Smooth muscle cell of the coronary artery (primary cell): ENCODE measurements at places on chromosomes 2 and 18. TPM values are rescaled to one million over a fixed set of nuclear protein-coding genes. Genes with fewer than 3 reads are reported as not detected.

The GPR75 gene
- total RNA-seq, result 0.38 and 1.4 TPM in 2 replicates

The UGT1A1 gene
- not detected in 2 replicates for total RNA-seq

The NPAS2 gene
- 6.4 and 11.0 TPM in 2 replicates for total RNA-seq

The CCDC68 gene
- 1.1 and 2.2 TPM in 2 replicates for total RNA-seq

The PDE1A gene
- total RNA-seq, result 6.5 and 26.8 TPM in 2 replicates

The EML6 gene
- total RNA-seq, result 0.35 and 0.75 TPM in 2 replicates

The ALKAL2 gene
- not detected in 2 replicates for total RNA-seq

The IL36A gene
- total RNA-seq, result not detected in 2 replicates

The SPDYA gene
- 0.12 and 0.53 TPM in 2 replicates for total RNA-seq

The CFC1 gene
- not detected in 2 replicates for total RNA-seq

The DSG1 gene
- total RNA-seq, result not detected in 2 replicates

The DLX1 gene
- total RNA-seq, result 0.38 TPM in 1 of 2 replicates, not detected in the other

The TDRD15 gene
- not detected in 2 replicates for total RNA-seq

The FER1L5 gene
- total RNA-seq, result 0.30 and 0.70 TPM in 2 replicates

The ATOH8 gene
- 3.2 and 59.5 TPM in 2 replicates for total RNA-seq

The ADAM23 gene
- 1.3 and 2.4 TPM in 2 replicates for total RNA-seq

The RAX gene
- total RNA-seq, result not detected in 2 replicates

The PTPRN gene
- under 0.01 and 9.0 TPM in 2 replicates for total RNA-seq

The EFEMP1 gene
- total RNA-seq, result 2,454 and 4,421 TPM in 2 replicates

The ELOA2 gene
- total RNA-seq, result not detected in 2 replicates

The MCEE gene
- total RNA-seq, result 17.7 and 26.6 TPM in 2 replicates

The PARD3B gene
- total RNA-seq, result 4.1 and 19.1 TPM in 2 replicates

The PER2 gene
- total RNA-seq, result 2.6 and 3.3 TPM in 2 replicates

The CSRNP3 gene
- total RNA-seq, result 2.1 and 2.7 TPM in 2 replicates

The CENPA gene
- 0.47 and 2.9 TPM in 2 replicates for total RNA-seq

The ABHD1 gene
- total RNA-seq, result 0.08 TPM in 1 of 2 replicates, not detected in the other

The EDAR gene
- total RNA-seq, result not detected in 2 replicates

The KCNF1 gene
- not detected in 2 replicates for total RNA-seq

The PRADC1 gene
- 10.3 and 20.5 TPM in 2 replicates for total RNA-seq

The LRP2 gene
- not detected in 2 replicates for total RNA-seq

The AQP12B gene
- not detected in 2 replicates for total RNA-seq

The GAD1 gene
- 0.15 and 0.23 TPM in 2 replicates for total RNA-seq

The TMEM17 gene
- total RNA-seq, result 0.70 and 1.4 TPM in 2 replicates
